ENCODE measurements at places on chromosomes 12 and 14.

DNA sequence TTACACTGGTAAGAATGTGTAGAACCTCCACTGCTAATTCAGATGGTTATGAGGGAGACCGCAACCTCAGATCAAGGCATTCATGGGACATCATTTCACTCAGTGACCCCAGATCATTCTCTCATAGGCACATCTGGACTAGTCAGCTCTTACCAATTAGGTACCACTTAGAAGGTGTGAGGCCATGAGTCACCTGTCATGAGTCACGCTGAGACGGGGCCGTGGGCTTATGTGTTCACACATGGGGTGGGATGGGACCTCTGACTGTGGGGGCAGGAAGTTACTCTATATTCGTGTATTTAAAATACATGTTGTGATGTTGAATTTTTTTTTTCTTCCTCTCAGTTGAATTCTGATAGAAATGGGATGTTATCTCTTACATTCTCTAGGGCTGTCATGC, 55.9 kb downstream of the CCDC92 start:
- DNase-seq: peak; percentile 33

DNA sequence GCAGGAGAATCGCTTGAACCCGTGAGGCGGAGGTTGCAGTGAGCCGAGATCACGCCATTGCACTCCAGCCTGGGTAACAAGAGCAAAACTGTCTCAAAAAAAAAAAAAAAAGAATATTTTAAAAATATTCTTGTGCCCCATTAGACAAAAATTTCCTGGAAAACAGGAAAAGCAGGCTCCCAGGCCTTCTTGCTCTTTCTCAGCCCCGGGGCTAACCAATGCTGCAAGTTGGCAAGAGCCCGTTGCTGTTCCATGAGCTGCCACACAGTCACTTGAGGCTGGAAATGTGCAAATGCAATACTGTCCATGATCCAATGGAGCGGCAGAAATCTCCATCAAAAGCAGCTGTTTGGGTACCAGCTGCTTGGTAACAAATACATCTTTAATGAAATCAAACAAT, 994.7 kb downstream of the VRK1 start:
- no peak for DNase-seq

GRCh38 chr14:54818201-54819133, 84.2 kb downstream of the GCH1 start:
- no peak for DNase-seq

- no peak for DNase-seq
Measured at GRCh38 chr12:68794653-68795251, 13.2 kb upstream of the MDM2 start.

DNA sequence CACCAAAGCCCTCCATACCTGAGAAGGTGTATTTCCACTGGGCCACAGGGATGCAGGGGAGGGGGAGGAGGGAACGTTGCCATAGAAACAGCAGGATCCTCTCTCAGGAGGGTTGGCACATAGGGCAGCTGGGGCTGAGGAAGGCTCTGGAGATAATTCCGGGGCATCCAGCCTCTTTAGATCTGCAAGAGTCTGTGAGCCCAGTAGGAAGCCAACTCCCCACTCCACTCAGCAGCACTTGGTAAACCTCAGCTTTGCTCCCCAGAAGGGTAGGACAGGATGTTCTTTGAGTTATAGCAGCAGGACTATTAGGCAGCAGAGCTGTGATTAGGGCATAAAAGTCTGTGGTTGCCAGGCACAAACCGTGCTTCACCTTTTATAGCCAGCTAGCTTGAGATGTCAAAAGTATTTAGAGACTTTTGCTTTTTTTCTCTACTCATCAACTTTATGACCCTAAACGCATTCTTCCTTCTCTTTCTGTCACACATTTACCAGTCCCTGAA, 7.8 kb upstream of the PLEKHG3 start:
- no peak for DNase-seq

GRCh38 chr14:66746316-66747006, 238.5 kb downstream of the GPHN start:
- no peak for DNase-seq

Measured in stimulated activated CD4-positive, alpha-beta T cell treated with anti-CD3 and anti-CD28 coated beads, Interleukin-12 subunit alpha, Interleukin-12 subunit beta, amount 100 ng/mL, for 24 hours (primary cell).